ENCODE measurements at places on chromosomes 6 and 20.

DNA sequence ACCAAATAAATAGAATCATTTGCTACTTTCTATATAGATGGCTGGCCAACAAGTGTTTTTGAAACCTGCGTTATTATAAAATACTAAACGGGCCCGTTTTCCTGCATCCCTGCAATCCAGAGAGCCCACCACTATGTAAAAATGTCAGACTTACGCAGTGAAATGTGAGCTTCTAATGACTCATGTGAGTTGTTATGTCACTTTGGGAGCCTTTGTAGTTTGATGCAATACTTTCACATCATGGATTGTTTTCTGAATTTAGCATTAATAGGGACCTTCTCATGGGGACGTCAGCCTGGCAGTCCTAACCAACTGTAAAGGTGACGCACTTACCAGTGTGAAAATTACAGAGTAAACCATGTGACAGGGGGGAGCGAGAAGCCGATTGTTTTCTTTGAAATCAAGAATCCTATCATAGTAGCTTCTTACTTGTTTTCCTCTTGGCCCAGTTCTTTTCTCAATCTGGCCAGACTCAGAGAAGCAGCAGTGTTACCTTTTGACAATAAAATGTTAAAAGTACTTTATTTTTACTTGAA is 75.3 kb downstream of the SSR1 start:
- no peak for DNase-seq

GRCh38 chr6:167162591-167162990 is 4.8 kb upstream of the GPR31 start:
- no peak for DNase-seq

GRCh38 chr6:87308970-87309369 is 13.4 kb upstream of the SMIM8 start:
- no peak for DNase-seq

DNA sequence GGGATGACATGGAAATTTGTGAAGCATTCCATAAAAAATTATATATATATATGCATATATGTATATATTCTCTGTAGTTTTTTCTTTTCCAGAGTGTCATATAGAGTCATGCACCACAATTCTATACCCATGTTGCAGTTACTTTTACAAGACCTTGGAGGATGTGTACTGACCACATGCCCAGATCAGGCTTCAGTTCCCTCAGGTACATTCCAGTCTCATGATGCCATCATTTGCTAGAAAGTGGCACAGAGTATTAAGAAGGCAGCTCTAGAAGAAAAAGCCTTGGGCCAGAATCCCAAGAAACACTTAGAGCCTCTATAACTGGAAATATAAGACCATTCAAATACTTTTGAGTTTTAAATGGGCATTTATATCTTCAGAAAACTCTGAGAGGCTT is 685.5 kb upstream of the FLRT3 start:
- DNase-seq: no peak

DNA sequence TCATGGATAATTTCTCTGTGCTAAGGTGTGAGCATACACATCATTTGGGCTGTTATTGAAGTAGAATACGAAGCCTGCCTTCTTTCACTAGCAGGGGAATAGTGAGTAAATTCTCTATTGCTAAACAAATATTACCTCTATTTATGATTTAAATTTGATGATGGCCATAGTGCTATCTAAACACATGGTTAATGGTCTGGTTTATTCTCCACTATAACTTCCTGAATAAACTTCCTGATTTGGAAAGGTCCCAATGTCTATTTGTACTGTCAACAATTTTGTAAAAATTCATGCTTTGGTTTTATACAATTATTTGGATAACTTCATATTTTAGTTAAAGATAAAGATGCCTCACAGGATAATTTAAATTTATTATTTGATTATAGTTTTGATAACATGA is 400.8 kb downstream of the ARHGAP18 start:
- no peak for DNase-seq

DNA sequence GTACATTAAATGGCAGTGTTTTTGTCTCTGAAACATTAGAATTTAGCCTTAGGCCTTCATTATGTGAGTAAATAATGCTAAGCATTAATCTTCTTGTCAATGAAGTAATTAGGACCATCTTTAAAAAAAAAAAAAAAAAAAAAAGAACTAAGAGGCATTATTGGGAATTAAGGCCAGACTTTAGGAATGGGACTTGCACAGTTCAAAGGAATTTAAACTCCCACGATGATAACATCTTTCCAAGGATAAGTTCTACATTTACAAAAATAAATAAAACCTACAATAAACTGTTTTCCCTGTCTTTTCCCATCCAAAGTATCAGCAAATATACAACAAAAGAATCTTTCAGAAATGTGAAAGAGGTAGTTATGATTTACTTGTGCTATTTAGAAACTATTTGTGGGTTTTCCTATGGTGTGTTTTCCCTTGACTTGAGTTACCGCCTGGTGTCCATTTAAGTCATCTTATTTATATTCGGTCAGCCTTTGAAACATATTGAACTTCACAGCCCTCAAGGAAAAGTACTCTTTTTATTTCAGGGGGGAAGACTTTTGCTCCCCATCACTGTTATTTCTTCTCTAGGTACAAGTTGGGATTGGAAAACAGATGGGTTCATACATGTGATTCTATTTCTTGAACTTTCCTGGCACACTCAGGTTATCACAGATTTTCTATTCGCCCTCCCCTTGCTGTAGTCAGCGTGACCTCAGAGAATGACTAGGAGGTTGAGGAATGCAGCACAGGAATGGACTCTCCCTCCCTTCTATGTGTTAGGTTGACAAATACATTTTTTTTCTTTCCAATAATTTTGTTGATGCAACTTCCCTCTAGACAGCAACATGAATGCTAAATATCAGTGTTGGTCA is 13.6 kb downstream of the STMND1 start:
- no peak for DNase-seq

GRCh38 chr6:56535626-56536025 is 107.1 kb downstream of the DST start:
- DNase-seq: no peak

- DNase-seq: no peak
Measured at GRCh38 chr6:34284563-34285447, 36.0 kb upstream of the SMIM29 start.

- no peak for DNase-seq
Measured at GRCh38 chr6:9116026-9116425, 680.7 kb upstream of the SLC35B3 start.

Data from NCI-H1417 (cell line).